H1 (cell line): ENCODE measurements at places on chromosomes 12 and 14. TPM values are rescaled to one million over a fixed set of nuclear protein-coding genes. Genes with fewer than 3 reads are reported as not detected.

Gene KLHL28
- 8.4 and 10.5 TPM in 2 replicates for total RNA-seq

Gene RD3L
- total RNA-seq, result not detected in 2 replicates

Gene ESPL1
- total RNA-seq, result 47.0 and 52.7 TPM in 2 replicates

Gene KRT72
- total RNA-seq, result not detected in 2 replicates

- DNase-seq, result no peak
Observed at GRCh38 chr14:89091781-89092180, 267.3 kb downstream of the TTC8 start.

GRCh38 chr14:66507181-66507721 is 696 bp upstream of the GPHN start:
- DNase-seq, result no peak

GRCh38 chr12:27589419-27589818 is 65.4 kb downstream of the PPFIBP1 start:
- no peak for DNase-seq

- no peak for DNase-seq
Observed at GRCh38 chr12:31479516-31480210, 111.3 kb downstream of the DENND5B start.

GRCh38 chr12:117367006-117367638 is 5.7 kb upstream of the NOS1 start:
- peak; percentile 66 for DNase-seq

- DNase-seq, result no peak
Observed at GRCh38 chr12:75890141-75890540, 141.4 kb downstream of the PHLDA1 start.

DNA sequence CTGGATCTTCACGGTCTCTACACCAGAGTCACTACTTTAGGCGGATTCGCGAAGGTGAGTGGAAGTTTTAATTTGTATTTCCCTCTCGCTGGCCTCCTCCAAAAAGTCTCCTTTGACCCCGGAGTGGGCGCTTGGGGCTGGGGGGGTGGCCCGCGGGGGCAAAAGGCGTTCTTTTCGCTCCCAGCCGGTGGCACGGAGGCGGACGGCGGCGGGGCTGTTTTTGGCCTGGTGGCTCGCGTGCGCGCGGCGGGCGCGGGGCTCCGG is 510 bp downstream of the ARID2 start:
- DNase-seq, result no peak

- no peak for DNase-seq
Observed at GRCh38 chr14:91774140-91775096, 42.5 kb upstream of the CATSPERB start.
